Activated CD4-positive, CD25-positive, alpha-beta regulatory T cell treated with anti-CD3 and anti-CD28 coated beads, Interleukin-2, amount 50 U/mL, for 72 hours (primary cell): ENCODE measurements at places on chromosomes 5 and 9.

GRCh38 chr9:121439711-121440664, 59.7 kb downstream of the GGTA1 start:
- DNase-seq, result no peak

DNA sequence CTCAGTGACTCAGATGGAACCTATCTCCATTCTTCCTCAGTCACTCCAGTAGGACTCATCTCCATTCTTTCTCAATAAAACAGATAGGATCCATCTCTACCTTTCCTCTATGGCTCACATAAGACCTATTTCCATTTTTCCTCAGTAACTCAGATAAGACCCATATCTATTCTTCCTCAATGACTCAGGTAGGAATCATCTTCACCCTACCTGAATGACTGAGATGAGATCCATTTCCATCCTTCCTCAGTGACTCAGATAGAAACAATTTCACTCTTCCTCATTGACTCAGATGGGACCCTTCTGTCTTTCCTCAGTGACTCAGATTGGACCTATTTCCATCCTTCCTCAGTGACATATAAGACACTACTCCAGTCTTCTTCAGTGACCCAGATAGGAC, 165.1 kb downstream of the FBXO4 start:
- DNase-seq, result no peak

GRCh38 chr9:95062596-95063065, 254.9 kb downstream of the FANCC start:
- DNase-seq, result no peak

DNA sequence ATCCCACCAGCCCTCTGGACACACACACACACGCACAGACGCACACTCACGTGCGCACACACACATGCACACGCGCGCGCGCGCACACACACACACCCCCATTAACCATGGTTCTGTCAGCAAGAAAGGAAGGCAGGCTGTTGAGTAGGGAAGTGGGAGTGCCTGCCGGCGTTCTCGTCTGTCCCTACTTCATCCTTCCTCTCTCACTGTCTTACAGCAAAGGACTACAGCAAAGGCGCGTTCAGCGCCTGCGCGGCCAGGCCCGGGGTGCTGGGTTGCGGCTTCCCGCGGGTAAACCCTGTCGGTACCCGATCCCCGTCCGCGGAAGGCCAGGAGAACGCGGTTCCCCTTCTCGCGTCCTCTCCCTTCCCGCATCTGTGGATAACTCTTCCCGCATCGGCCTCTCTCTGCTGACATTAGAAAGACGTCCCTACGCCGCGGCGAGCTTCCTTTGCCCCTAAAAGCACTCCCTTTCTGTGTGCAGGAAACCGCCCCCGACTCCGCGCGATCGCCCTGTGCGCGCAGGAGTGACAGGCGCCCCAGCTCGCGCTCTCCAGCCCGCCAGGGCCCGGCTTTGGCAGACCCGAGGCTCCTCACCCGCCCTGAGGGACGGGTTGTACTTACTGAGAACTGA, 219.2 kb downstream of the AGTPBP1 start:
- no peak for DNase-seq

DNA sequence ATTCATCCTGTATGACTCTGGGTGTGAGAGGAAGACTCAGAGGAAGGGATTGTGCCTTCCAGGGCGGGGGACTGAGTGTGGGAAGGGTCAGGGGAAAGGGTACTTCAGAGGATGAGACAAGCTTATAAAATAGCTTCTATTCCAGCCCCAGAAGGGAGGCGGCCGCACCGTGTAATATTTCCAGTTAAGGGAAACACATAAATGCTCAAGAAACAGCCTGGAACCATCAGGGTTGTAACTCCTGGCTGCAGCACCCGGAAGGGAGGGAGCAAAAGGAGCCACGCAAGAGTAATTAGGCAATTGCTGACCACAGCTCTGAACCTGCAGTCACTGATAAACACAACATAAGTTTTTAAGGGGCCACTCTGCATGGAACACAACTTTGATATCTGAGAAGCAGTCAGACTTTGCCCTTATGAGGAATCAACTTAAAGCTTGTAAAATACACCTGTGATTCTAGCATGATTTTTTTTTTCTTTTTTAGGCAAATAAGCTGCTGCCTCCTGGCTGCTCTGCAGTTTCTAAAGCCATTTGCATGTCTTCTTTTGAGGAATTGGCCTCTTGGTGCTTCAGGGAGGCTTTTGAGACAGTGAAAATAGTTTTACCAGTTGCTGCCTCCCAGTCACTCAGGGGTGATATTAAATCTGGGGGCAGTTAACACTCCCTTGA, 382.7 kb downstream of the ENC1 start:
- no peak for DNase-seq

- peak; percentile 34 for DNase-seq
Observed at GRCh38 chr5:54902791-54903473, 82.5 kb downstream of the ESM1 start.

DNA sequence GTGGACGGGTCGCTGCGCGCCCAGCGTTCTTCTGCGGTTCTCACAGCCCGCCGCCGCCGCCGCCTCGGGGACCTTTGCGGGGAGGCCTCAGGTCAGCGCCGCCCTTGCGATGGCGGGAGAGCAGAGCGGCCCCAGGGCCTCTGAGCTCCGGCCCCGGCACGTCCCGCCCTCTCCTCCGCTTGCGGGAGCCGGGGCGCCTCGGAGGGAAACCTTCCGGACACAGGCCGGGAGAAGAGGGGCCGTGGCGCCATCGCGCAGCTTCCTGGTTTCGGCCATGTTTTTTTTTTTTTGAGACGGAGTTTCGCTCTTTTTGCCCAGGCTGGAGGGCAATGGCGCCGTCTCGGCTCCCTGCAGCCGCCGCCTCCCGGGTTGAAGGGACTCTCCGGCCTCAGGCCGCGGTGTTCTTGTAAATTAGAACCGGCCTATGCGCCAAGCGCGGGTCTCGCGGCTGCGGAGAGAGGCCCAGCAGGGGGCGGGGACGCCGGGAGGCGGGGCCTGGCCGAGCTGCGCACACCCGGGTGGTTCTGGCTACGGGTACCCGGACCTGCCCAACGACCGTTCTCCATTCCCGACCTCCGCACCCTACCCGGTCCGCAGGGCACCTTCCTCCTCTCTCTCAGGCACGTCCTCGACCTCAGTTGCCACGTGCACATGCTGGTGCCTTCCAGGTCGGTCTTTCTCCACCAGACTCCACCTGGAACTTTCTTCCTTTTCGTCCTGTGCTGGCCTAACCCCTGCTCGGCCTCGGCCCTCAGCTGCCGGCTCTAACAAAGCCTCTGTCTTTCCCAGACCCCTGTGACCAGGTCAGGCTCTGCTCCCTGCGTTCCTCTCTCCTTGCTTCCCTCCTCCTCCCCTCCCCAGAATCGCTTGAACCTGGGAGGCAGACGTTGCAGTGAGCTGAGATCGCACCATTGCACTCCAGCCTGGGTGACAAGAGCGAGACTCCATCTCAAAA, 28.8 kb upstream of the MGAT1 start:
- DNase-seq, result peak; percentile 86

DNA sequence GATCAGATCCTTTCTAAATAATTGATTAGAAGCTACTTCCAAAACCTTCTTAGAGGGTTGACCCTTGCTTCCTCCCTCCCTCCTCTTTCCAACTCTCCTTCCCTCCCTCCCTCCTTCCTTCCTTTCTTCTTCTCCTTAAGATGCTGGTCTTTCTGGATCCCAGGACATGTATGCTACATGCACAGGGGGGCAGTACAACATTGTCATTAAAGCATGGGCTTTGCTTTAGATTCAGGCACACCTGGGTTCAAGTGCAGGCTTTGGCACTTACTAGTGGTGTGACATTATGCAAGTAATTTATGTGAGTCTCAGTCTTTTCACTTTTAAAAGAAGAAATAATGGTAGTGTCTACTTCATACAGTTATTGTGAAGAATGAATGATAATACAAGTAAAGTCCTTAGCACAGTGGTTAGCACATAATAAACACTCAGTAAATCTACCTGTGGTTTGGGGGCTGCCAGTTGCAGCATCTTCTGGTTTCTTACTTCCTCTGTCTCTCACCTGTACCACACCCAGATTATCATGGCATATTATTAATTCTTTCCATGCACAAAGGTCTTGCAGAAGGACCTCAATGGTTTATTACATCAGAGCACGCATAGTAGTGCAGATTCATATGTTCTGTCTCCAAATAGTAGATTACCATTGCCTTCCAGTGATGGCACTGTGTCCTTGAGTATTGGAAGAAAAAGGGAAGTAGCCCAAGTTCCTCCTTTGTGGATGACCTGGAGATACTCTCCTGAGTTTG, 154.1 kb downstream of the ARHGAP26 start:
- no peak for DNase-seq

GRCh38 chr5:5456858-5457257, 34.4 kb downstream of the ICE1 start:
- no peak for DNase-seq

DNA sequence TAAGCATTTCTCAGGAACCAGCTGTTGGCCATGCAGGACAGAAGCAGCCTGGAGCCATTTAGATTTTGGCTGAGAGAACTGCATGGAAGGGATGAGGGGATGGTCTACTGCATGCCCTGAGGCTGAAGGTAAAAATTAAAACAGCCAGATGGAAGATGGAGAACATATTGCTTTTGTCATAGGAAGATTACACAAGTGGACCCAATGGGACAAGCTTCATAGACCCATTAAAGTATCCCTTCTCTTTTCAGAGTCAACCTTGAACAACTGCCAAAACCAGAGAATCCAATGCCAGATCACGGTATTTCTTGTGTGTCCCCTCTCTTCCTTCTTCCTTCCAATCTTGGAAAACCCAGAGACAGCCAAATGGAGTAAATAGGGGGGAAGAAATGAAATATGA, 253.4 kb downstream of the NR2F1-AS1 start:
- DNase-seq, result no peak

- DNase-seq, result no peak
Observed at GRCh38 chr9:128568470-128569078, 16.2 kb downstream of the SPTAN1 start.

DNA sequence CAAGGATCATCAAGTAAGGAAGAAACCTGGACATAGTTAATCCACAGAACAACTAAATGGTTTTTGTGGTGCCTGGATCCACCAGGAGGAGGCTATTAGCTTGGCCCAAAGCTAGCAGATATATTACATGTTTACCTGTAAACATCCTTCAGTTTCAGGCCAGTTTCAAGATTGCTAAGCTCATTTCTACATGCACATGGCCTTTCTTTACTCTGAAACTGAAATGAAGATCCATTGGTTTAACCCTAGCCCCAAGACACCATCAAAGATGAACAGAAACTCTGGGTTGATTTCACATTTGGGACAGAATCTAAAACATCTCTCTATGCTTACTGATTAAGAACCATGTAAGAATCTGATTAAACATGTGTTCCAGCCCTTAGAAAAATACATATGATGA, 611.8 kb downstream of the TLE1 start:
- DNase-seq, result no peak

DNA sequence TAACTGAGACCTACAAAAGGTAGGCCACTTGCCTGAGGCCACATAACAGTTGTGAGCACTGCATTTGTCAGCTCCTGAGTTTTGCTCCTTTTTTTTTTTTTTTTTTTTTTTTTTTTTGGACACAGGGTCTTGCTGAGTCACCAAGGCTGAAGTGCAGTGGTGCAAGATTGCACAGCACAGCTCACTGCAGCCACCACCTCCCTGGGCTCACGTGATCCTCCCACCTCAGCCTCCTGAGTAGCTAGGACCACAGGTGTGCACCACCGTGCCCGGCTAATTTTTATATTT, 37.1 kb downstream of the LAMC3 start:
- DNase-seq, result no peak

GRCh38 chr5:3933536-3933935, 337.9 kb downstream of the IRX1 start:
- DNase-seq, result no peak

- no peak for DNase-seq
Observed at GRCh38 chr5:145768863-145769262, 66.3 kb downstream of the PRELID2 start.

- no peak for DNase-seq
Observed at GRCh38 chr5:172795318-172795977, 24.5 kb upstream of the DUSP1 start.

DNA sequence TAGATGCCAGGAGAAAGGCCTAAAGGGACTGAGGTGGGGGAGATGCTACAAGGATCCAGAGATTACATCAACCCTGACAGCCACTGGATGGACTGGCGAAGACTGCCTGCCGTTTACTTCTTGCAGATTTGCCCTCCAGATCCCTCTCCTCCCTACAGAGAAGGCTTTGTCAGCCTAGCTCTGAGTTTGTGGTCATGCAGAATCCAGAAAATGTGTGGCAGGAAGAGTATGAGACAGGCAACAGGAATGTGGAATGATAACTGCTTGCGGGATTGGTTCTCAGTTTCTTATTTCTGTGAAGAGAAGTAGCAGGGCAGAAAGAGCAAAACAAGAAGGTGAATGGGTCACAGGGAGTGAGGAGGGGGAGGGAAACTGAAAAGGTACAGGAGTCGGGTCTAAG, 129.6 kb downstream of the TLE1 start:
- no peak for DNase-seq

GRCh38 chr5:176536132-176536901, 885 bp downstream of the RNF44 start:
- peak; percentile 79 for DNase-seq

DNA sequence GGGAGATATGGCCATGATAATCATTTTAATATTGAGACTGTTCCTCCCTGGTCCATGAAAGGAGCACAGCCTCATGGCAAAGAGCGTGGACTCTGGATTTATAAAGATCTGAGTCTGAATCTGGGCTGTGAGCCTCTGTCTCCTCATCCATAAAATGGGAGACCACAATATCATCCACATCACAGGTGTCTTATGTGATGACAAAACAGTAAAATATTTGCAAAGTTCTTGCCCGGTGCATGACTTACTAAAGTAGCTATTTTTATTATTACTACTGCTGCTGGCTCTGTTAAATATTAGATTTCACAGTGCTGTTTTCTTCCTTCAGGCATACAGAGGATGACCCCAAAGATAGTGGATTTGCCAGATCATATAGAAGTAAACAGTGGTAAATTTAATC, 74.1 kb downstream of the TEK start:
- no peak for DNase-seq

- DNase-seq, result no peak
Observed at GRCh38 chr9:81108391-81108790, 581.0 kb downstream of the TLE1 start.
